ENCODE measurements at places on chromosomes 13 and 19.

- no peak for DNase-seq
Measured at GRCh38 chr13:112616586-112617362, 28.8 kb upstream of the TUBGCP3 start.

DNA sequence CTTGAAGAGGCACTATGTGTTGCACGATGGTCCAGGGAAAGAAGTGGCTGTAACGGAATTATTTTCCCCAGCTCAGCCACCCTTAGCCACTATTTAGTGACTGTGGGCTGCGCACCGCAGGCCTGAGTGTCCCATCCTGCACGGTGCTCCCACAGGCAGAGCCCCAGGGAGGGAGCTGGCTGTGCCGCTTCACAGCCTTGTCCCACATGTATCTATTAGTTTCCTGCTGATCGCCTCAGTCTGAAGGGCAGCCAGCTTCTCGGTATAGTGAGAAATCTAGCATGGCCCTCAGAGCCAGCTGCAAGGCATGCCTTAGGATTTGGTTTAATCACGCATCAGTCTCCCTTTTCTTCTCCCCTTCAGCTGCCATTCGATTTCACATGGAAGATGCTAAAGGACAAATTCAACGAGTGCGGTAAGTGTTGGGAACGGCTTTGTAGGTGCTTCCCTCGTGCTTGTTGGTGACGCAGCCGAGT is 15.7 kb downstream of the PRAM1 start:
- DNase-seq, result no peak

- no peak for DNase-seq
Measured at GRCh38 chr19:32303193-32303592, 42.2 kb upstream of the ZNF507 start.

GRCh38 chr13:33583398-33583797 is 234.6 kb upstream of the RFC3 start:
- DNase-seq, result no peak

DNA sequence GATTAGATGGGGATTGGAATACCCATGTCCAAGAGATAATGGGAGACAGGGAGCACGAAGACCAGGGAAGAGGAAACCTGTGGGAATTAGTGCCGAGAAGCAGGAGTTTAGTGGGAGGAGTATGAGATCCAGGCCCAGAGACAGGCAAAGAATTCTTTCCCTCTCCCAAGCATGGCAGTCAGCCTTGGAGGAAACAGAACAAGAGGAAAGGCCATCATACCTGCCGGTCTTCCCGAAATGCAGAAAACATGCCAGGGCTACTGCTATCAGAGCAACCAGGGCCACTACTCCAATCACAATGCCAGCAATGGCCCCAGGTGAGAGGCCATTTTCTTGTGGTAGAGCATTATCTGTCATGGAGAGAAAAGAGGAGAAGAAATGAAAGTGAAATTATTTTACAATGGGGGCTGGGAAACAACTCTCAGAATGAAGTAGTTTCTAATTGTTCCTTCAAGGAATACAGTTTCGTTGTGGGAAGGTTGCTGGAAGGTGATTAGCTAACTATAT is 16.1 kb downstream of the CEACAM1 start:
- DNase-seq, result no peak

GRCh38 chr19:40280608-40281221 is 4.4 kb downstream of the AKT2 start:
- DNase-seq, result no peak

DNA sequence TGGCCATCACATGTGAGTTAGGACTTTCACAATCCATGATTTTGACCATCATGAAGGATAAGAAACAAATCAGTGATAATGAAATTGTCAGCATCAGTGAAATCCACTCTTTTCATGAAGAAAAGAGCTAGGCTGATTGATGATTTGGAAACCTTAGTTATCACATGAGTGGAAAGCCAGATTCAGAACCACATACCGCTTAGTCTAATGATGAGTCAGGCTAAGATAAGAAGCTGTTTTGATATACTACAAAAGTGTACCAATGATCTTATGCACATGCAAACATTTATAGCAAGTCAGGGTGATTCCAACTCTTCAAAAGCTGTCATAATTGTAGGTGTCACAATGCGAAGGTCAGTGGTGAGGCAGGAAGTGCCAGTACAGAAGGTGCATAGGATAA is 519.3 kb downstream of the GPC6 start:
- DNase-seq, result no peak

DNA sequence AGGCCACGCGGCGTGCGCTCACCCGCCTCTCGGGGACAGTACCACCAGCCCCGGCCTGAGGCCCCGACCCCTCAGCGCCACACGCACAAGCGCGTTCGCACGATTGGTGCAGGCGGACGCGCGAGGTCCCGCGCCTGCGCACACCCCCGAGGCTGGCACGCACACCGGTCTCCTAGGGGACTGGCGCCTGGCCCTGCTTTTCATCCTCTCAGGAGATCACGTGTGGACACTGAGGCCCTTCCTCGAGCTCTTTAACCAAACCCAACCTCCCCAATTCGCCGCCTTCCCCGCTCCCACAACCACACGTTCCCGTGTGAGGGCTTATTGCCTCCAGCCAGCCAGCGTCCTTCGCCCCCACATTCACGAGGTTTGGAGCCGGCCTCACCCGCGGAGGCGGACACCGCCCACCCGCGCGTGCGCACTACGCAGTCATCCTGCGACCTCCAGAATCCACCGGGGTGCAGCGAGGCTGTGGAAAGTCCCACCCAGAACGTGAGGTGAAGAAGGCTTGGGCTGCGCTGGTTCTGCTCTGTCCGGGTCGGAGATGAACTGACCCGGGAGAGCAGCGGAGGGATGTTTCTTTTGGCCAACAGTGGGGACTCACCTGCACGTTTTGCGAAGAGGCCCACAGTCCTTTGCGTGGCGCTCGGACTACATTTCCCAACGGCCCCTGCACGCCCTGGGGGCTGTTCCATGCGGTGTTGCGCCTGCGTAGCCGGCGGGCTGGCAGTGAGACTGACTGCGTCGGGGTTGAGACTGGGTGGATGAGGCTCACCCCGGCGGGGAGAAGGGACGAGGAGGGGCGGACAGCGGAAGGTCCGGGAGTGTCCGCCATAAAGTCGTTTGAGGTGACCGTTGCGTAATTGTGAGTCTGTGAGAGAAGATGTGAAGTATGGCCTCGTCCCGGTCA is 539 bp upstream of the ZNF667 start:
- peak; percentile 81 for DNase-seq

DNA sequence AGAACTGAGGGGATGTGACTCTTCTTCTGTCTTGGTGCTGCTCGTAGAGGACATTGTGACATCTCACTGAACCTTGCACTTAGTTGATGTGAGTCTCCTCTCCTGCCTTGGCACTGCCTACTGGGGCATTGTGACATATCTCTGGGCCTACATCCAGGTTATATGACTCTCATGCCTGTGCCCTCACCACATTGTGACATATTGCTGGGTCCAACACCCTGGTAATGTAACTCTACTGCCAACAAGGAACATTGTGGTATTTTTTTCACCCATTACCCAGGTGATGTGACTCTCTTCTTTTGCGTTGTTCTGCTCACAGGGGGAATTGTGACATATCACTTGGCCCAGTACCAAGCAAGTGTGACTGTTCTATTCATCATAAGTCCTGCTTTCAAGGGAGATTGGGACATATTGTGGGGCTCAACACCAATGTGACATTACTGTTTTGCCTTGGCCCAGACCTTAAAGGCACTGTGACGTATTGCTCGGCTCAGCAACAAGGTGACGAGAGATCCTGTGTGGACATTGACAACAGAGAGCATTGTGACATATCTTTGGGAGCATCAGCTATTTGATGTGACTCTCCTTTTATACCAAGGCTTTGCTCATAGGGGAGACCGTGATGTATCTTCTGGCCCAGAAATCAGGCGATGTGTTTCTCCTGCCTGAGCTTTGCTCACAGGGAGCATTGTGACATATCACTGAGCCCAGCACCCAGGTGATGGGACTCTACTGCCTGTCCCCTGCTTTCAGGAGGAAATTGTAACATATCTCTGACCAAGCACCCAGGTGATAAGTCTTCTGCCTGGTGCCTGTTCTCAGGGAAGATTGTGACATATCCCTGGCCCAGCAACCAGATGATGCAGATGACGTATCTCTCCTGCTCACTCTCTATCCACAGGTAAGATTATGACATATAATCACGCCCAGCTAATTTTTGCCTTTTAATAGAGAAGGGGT is 12.2 kb upstream of the ZNF429 start:
- DNase-seq, result no peak

- no peak for DNase-seq
Measured at GRCh38 chr13:94658926-94659597, 53.3 kb downstream of the SOX21 start.

DNA sequence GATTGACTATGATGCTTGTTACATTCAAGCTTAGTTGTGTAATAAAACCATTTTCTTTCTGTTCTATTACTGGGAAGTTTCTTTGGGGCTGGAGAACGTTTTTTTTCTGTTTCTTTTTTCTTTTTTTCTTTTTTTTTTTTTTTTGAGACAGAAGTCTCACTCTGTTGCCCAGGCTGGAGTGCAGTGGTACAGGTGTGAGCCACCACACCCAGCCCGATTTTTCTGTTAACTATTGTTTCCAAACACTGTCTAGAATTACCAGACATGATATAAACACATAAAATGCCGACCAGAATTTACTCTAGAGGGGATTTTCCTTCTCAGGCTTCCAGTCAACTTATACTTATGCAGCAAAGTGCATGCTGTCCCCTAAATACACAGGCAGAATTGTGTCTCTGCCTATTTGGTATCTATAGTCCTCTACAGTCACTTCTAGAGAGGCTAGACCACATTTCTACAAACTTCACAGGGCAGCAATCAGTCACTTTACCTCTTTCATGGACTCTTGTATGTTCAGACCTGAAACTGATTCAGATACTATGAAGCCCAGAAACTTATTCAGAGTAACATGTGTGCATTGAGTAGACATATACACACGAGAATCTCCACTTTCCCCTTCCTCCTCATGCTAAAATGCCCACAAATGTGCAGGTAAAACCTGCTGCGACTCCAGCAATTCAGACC is 121.2 kb downstream of the ZNF737 start:
- DNase-seq, result no peak

- DNase-seq, result no peak
Measured at GRCh38 chr13:59368693-59369092, 795.0 kb downstream of the DIAPH3 start.

- DNase-seq, result no peak
Measured at GRCh38 chr13:110012102-110012739, 225.8 kb upstream of the IRS2 start.

GRCh38 chr19:18713550-18714117 is 30.2 kb downstream of the CRTC1 start:
- no peak for DNase-seq

GRCh38 chr19:52214241-52214640 is 24.4 kb downstream of the PPP2R1A start:
- DNase-seq, result no peak

GRCh38 chr13:104785952-104786351 is 1719.7 kb upstream of the SLC10A2 start:
- no peak for DNase-seq

DNA sequence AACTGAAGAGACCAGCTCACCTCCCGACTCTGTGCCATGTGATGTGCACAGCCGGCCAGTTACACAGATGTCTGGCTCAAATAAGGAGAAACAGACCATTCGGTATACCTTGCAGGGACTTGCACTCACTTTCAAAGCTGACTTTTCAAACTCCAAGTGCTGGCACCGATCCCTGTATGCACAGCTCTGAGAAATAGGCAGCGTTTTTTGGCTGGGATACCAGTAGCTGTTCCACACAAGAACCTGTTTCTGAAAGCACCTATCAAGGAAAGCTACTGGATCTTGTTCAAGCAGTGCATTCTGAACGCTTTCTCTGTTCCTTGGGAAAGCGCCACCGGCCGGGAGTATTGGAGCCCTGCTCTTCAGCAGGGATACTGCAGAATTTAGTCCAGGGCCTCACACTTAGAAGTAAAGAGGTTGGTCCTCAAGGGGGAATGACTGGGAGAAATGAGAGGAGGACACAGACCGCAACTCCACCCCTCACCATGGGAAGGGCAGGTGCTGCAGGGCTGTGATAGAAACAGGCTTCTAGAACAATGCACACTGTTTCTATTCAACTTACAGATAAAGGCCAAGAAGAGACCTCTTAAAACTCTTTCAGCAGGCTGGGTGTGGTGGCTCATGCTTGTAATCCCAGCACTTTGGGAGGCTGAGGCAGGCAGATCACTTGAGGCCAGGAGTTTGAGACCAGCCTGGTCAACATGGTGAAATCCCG is 53.6 kb upstream of the PABPC3 start:
- DNase-seq, result no peak

DNA sequence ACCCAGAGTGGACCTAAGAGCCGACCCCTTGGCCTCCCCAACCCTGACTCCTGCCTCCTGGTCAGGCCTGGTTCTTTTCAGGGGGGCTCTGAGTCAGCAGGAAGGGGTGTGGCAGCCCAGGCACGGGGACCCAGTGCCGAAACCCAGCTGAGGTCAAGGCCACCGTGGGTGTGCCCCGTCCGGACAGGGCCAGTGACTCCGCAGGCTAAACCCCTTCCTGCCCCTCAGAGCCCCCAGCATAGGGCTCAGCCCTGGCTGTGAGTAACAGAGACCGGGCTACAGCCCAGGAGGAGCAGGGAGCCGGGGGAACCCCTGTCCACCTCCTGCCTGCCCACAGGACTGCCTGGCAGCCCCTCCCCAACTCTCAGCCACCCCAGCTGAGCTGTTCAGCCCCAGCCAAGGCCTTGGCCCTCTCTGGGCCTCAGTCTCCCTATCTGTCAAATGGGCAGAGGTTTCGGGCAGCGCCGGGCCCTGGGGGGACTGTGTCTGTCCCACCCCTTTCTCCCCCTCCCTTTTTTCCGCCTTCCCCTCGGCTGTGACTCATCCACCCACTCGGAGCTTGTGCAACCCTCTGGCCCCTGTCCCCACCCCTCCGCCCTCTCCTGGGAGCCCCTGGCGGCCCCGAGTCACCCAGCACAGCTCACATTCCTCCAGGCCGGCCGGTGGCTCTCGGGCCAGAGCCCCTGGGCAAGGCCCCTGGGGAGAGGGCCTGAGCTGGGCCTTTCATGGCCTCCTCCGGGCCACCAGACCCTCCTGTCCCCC is 8.6 kb downstream of the ZBTB7A start:
- peak; percentile 74 for DNase-seq

- DNase-seq, result no peak
Measured at GRCh38 chr13:110361365-110361911, 54.4 kb downstream of the COL4A2 start.

GRCh38 chr19:34468409-34468808 is 13.1 kb upstream of the WTIP start:
- no peak for DNase-seq

DNA sequence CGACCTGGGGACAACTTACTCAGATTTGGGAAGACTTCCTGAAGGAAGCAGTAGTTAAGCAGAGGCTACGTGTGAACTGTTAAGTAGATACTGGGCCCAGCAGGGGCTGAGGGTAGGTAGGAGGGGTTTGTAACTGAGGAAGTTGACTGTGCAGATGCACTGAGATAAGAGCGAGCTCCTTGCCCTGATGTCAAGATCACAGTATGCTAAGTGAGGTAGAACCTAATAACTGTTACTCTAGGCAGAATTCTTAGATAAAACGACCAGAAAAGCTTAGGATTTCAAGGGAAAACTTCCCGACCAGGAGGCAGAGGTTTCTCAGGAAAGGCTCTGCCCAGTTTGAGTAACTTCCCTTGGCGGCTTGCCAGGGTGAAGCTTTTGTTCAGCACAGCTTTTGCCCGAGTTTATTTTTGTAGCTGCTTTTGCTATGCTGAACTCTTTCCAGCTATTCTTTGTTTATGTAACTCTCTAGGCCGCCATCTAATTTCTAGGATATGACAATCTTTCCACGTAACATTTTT is 632.1 kb downstream of the DIAPH3 start:
- DNase-seq, result no peak

GRCh38 chr13:102769679-102770078 is 3.9 kb downstream of the TEX30 start:
- no peak for DNase-seq

All from activated naive CD4-positive, alpha-beta T cell treated with anti-CD3 and anti-CD28 coated beads, Interleukin-2, amount 50 U/mL, for 72 hours (primary cell).